Activated CD4-positive, alpha-beta T cell treated with anti-CD3 and anti-CD28 coated beads for 36 hours (primary cell): ENCODE measurements at places on chromosomes 1 and 21. TPM values are rescaled to one million over a fixed set of nuclear protein-coding genes. Genes with fewer than 3 reads are reported as not detected.

DNA sequence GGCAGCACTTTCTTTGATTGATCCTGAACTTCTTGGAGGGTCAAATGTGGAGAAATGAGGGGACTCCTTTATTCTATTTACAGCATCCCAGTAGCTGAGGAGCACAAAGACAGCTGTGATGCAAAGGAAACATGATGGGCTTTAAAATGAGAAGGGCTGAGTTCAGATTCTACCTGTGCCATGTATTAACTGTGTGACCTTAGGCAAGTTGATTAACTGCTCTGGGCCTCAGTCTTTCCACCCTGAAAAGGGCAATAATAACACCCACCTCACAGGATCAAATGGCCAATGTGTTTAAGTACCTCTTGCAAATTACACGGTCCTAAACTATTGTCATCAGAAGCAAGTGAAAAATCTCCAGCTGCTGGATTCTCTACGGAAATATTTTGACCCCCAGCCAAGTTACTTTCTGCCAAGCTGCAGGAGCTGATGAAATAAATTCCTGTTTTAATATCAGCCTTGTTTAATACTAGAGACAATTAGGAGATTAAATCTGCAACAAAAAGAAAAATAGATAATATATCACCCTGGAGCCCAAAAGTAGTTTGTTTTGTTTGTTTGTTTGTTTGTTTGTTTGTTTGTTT is 15.7 kb downstream of the TMEM81 start:
- no peaks in the 10 kb centered on the region for H3K4me1 ChIP-seq
- no peak overlapping the region for H3K27ac ChIP-seq
- no peak overlapping the region for H3K4me3 ChIP-seq

The ERICH3 gene
- not detected for total RNA-seq

DNA sequence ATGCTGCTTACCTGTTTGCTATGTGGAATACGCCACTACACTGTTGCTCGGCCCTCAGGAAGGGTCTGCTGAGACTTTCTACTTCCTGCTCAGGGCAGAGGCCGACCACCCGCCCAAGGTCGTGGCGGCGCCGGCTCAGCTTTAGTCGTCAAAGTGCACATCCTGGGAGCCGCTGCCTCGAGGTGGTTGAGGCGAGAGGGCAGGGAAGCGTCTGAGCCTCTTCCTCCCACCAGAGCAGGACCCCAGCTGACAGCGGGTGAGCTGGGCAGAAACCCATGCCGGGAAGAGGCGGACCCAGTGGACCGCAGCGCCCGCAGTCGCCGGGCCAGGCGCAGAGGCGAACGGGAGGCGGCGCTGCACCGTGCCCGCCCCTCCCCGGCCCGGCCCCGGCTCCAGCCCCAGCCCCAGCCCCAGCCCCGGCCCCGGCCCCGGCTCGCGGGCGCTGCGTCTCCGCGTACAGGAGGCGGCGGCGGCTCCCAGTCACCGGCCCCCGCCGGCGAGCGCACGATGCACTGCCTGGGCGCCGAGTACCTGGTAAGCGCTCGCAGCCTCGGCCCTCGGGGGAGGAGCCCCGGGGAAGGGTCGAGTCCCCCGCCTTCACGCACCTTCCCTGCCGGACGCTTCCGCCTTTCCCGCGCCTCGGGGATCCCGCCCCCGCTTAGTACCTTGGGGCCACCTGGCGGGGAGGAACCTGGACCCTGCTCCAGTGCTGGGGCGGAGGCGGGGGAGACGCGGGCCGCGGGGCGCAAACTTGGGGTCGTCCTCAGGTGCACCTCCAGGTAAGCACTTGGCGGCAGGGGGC is at the start of gene SLC44A3:
Gene SLC44A3, plus strand, starts transcription at position 413 of the 802 bp plus-strand sequence. Its CDS starts 95 bp downstream, at position 508.
- peaks cover 42% of the 10 kb centered on the region for H3K27me3 ChIP-seq
- peak within 1 kb of the TSS; percentile 57 for H3K4me3 ChIP-seq
- no peaks in the 10 kb centered on the region for H3K36me3 ChIP-seq
- H3K4me1 ChIP-seq, result no peaks in the 10 kb centered on the region
- no peak within 1 kb of the TSS for H3K27ac ChIP-seq

- no peaks in the 10 kb centered on the region for H3K4me1 ChIP-seq
- no peak for DNase-seq
- no peaks in the 10 kb centered on the region for H3K36me3 ChIP-seq
- H3K27ac ChIP-seq, result no peak overlapping the region
- H3K27me3 ChIP-seq, result peaks cover 4% of the 10 kb centered on the region
- no peak overlapping the region for H3K4me3 ChIP-seq
Measured at GRCh38 chr1:87979079-87979478, 650.4 kb downstream of the LMO4 start.

GRCh38 chr1:177913762-177914540 is 55.9 kb downstream of the SEC16B start:
- no peak overlapping the region for H3K27ac ChIP-seq
- DNase-seq, result no peak
- H3K36me3 ChIP-seq, result no peaks in the 10 kb centered on the region

The MSH4 gene
- total RNA-seq, result 0.39 TPM

DNA sequence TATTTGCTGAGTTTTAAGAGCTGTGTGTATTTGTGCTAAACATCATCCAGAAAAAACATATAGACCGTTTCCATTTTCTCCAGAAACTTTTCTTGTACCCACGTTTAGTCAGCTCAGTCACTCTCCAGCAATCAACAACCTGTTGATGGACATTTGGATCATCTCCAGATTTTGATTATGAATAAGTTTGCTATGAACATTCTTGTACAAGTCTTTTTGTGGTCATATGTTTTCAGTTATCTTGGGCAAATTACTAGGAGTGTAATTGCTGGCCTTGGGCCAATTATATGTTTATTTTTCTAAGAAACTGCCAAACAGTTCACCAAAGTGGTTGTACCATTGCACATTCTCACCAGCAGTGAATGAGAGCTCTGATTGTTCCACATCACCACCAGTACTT is 221.8 kb downstream of the CENPF start:
- no peak for DNase-seq
- no peak overlapping the region for H3K4me3 ChIP-seq
- H3K36me3 ChIP-seq, result no peaks in the 10 kb centered on the region
- no peak overlapping the region for H3K27ac ChIP-seq
- no peaks in the 10 kb centered on the region for H3K4me1 ChIP-seq

- no peak overlapping the region for H3K4me3 ChIP-seq
- H3K27ac ChIP-seq, result no peak overlapping the region
- H3K27me3 ChIP-seq, result no peaks in the 10 kb centered on the region
Measured at GRCh38 chr1:222767152-222767571, 30.2 kb downstream of the FAM177B start.

GRCh38 chr1:197342044-197342565 is 74.1 kb downstream of the CRB1 start:
- no peak for DNase-seq
- no peak overlapping the region for H3K4me3 ChIP-seq
- H3K4me1 ChIP-seq, result peaks cover 2% of the 10 kb centered on the region
- H3K36me3 ChIP-seq, result no peaks in the 10 kb centered on the region
- H3K27me3 ChIP-seq, result peaks cover 4% of the 10 kb centered on the region

The ASCL5 gene
- total RNA-seq, result 0.09 TPM

DNA sequence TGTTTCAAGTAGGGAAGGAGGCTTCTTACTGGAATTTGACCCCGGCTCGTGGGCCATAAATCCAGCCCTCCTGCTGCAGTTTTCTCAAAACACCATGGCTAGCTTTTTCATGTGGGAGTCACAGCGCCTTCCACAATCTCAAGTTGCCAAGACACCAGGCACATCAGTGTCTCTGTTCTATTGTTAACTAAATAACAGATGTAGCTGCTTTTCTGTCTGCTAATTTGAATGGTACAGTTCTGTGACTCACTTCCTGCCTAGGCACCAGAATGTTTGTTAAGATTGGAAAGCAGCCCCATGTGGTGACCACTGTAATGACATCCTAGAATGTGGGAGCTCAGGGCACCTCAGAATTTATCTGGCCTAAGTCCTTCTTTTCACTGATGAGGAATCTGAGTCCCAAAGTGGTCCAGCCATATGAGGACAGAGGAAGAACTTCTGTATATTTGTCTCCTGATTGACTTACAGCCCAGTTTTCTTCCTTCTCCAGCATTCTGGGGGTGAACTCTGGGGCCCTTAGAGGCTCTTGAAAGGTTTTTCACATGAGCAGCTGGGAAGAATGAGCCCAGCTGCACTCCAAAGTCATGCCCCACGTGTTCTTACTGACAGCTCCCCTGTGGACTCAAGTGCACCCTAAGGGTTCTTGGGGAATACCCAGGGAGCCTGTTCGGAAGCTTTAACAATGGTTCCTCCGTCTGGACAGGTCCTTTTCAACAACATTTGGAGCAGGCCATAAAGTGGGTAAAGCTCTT is 27.5 kb downstream of the TRIM45 start:
- peak; percentile 60 for DNase-seq
- H3K4me3 ChIP-seq, result no peak overlapping the region
- peaks cover 80% of the 10 kb centered on the region for H3K36me3 ChIP-seq
- H3K27me3 ChIP-seq, result no peaks in the 10 kb centered on the region

DNA sequence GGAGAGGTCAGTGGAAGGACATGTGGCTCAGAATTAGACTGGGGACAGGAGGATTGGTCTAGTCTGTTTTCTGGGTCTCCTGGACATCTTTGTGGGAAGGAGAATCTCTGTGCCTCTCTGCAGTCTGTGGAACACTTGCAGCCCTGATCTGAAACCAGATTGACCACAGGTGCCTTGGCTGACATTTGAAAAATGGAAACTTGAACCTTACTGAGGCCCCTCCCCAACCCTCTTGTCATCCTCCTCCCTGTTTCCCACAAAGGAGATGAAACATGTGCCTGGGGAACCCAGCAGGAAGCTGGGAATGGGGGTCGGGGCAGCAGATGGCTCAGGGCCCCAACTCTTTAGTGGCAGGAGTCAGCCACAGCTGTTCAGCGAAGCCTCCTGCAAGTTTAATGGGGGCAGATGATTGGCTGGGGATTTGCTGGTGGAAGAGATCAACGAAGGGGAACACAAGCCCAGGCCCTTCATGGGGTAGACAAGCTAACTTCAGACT is 18.1 kb downstream of the VASH2 start:
- peaks cover 1% of the 10 kb centered on the region for H3K4me1 ChIP-seq
- no peaks in the 10 kb centered on the region for H3K36me3 ChIP-seq
- H3K27me3 ChIP-seq, result peaks cover 8% of the 10 kb centered on the region
- H3K27ac ChIP-seq, result no peak overlapping the region
- DNase-seq, result no peak
- H3K4me3 ChIP-seq, result no peak overlapping the region

The BROX gene
- 42.9 TPM for total RNA-seq

DNA sequence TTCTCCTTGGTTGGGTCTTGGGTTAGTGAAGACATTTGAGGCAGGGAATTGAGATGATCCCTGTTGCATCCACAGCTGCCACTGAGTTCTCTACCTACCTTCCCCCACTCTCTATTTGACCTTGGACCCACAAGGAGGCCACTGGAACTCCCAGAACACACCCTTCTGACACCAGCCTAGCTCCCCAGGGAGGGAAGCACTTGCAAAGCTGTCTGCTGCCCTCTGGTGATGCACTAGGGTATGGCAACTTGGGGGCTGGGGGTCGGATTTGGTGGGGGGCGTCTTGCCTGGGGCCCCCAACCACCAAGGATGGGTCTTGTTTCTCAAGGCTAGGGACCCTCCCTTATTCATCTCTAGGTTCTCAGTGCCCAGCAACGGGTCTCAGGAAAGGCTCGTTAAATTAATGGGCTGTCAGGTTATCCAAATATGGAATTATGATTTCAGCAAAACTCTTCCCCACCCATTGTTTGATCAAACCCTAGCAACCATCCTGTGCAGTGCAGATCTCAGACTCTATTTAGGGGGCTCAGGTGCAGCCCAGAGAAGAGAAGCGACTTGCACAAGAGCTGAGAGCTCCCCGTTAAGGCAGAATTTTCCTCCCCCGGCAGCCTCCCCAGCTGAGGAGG is 177.8 kb upstream of the KLHDC7A start:
- no peak overlapping the region for H3K27ac ChIP-seq
- H3K4me3 ChIP-seq, result no peak overlapping the region
- no peaks in the 10 kb centered on the region for H3K36me3 ChIP-seq
- H3K27me3 ChIP-seq, result peaks cover 13% of the 10 kb centered on the region
- peak; percentile 40 for DNase-seq

DNA sequence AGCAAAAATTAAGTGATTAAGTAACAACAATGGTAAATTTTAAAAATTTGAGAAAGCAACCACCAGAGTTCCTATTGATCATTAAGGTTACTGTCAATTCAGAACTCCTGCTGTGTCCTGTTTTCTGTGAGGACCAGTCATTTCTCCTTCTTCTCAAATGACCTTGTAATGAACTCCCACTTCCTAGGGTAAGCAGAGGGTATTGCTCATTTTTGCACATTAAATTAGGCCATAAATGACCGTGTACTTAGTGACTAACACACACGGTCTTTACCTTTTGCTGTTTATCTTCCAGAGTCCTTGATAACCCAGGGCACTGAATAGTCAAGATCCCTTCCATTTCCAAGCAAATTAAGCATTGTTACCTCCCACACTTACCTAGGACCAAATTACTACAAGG is 227.5 kb upstream of the LYPLAL1 start:
- no peak overlapping the region for H3K4me3 ChIP-seq
- no peak overlapping the region for H3K27ac ChIP-seq
- H3K4me1 ChIP-seq, result no peaks in the 10 kb centered on the region
- no peaks in the 10 kb centered on the region for H3K27me3 ChIP-seq
- no peak for DNase-seq

The ELAPOR1 gene
- 8.7 TPM for total RNA-seq

GRCh38 chr1:205111354-205111753 is 10.4 kb downstream of the RBBP5 start:
- peak overlapping the region; percentile 4 for H3K27ac ChIP-seq

- H3K27me3 ChIP-seq, result no peaks in the 10 kb centered on the region
- peaks cover 6% of the 10 kb centered on the region for H3K4me1 ChIP-seq
- DNase-seq, result no peak
- no peak overlapping the region for H3K4me3 ChIP-seq
- H3K36me3 ChIP-seq, result no peaks in the 10 kb centered on the region
- H3K27ac ChIP-seq, result no peak overlapping the region
Measured at GRCh38 chr1:199261328-199261727, 622.5 kb downstream of the PTPRC start.

DNA sequence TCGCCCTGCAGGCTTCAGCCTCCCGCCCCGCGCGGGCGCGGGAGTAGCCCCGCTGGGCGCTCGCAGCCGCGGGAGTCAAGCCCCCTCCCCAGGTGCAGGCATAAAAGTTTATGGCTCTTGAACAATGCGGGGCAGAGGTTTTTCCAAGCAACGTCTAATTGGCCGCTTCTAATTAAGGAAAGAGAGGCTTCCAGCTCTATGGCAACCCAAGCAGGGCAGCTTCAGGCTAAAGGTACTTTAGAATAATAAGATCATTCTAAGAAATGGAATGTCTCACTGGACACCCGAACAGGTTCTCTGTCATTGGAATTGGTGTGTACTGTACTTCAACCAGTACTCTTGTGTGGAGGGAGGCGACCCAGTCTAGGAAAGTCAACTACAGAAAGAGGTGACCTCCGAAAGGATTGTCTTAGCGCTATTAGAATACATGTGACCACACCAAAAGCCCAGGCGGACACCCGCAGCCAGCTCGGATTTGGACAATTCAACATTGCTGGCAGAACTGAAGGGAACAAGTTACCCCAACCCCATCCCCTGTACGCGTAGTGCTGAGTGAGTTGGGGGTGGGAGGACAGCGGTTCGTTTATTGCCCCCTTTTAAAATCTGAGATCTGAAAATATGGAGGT is 12.5 kb downstream of the NR5A2 start:
- H3K4me3 ChIP-seq, result no peak overlapping the region
- H3K36me3 ChIP-seq, result no peaks in the 10 kb centered on the region
- H3K4me1 ChIP-seq, result peaks cover 35% of the 10 kb centered on the region

- H3K27me3 ChIP-seq, result no peaks in the 10 kb centered on the region
- no peak overlapping the region for H3K27ac ChIP-seq
- no peaks in the 10 kb centered on the region for H3K4me1 ChIP-seq
- DNase-seq, result no peak
Measured at GRCh38 chr1:192386051-192386650, 69.4 kb downstream of the RGS21 start.
